ENCODE measurements at places on chromosomes 3 and 15. TPM values are rescaled to one million over a fixed set of nuclear protein-coding genes. Genes with fewer than 3 reads are reported as not detected.

DNA sequence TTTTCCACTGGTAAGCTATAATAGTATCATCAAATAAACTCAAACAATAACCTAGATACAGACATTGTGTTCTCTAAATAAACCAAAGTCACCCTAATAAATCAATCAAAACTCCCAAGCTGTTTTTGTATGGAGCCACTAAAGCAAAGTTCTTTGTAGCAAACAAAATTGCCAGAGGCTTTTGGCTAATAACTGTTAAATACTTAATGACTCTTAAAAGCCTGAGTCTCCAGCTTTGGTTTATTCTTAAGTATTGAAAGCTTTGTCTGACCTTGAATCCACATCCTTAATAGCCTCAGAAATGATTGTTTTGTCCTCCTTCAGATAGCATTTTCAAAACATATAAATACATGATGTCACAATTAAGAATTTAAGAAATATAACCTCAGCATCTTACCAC, 725.3 kb downstream of the SI start:
- no peaks in the 10 kb centered on the region for H3K27me3 ChIP-seq
- no peak overlapping the region for H3K4me3 ChIP-seq
- no peaks in the 10 kb centered on the region for H3K4me1 ChIP-seq
- H3K27ac ChIP-seq, result no peak overlapping the region
- no peak for DNase-seq
- no peaks in the 10 kb centered on the region for H3K36me3 ChIP-seq

DNA sequence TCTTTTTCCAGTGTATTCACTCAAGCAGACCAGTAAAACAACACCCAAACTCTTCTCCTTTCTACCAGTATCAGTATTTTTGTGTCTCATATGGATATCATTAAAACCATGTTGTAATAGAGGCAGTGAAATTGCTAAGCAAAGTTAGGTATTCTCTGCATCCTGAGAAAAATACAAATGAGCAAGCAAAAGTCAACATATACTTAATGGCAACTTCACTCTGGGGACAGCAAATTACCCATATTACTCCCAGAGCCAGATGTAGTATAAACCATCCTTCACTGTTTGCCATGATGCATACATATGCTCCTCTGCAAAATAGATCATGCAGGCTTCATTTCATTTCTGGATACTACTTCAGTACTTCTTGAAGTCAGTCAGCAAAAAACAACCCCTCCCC, 22.1 kb downstream of the UBA5 start:
- H3K27me3 ChIP-seq, result no peaks in the 10 kb centered on the region
- no peaks in the 10 kb centered on the region for H3K36me3 ChIP-seq
- H3K4me1 ChIP-seq, result no peaks in the 10 kb centered on the region
- no peak overlapping the region for H3K4me3 ChIP-seq

- H3K27ac ChIP-seq, result no peak overlapping the region
- H3K27me3 ChIP-seq, result no peaks in the 10 kb centered on the region
- no peak overlapping the region for H3K4me3 ChIP-seq
- H3K4me1 ChIP-seq, result peaks cover 7% of the 10 kb centered on the region
Observed at GRCh38 chr3:5138214-5138981, 16.3 kb downstream of the ARL8B start.

DNA sequence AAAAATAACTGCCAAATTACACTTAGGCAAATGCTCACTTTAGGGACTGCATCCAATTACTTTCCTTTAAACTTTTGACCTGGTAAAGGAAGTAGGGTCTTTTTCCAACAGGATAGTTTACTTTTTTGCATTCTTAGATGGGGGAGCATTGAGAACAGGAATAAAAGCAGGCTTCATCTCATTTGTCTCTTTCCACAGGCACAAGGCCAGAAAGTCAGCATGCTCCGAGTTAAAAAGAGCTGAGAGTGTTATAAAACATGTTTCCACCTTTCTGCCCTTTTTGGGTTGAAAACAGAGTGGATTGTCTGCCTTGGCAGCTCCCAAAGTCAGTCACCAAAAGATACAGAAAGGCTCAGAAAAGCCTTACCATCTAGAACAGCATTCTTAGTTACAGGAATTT, 404.9 kb upstream of the ALCAM start:
- H3K27me3 ChIP-seq, result no peaks in the 10 kb centered on the region
- DNase-seq, result no peak
- no peak overlapping the region for H3K27ac ChIP-seq
- no peak overlapping the region for H3K4me3 ChIP-seq

DNA sequence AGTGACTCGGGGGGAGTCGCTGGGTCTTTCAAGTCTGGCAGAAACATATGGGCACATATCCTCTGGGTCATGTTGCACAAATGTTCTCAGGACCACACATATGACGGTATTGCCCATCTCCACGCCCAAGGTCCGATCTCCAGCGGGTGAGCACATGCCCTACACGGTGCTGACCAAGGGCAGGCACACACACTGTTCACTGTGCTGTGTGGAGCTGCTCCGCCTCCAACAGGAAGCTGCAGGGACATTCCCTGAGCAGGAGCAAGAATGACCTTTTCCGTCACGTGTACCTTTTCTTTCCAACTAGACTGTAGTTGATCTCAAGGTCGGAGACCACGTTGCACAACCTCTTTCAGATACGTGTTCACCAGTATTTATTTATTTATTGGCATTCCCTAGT, 41.7 kb upstream of the B3GNT5 start:
- H3K27me3 ChIP-seq, result no peaks in the 10 kb centered on the region
- DNase-seq, result no peak
- no peak overlapping the region for H3K4me3 ChIP-seq
- no peaks in the 10 kb centered on the region for H3K36me3 ChIP-seq
- no peaks in the 10 kb centered on the region for H3K4me1 ChIP-seq
- H3K27ac ChIP-seq, result no peak overlapping the region

DNA sequence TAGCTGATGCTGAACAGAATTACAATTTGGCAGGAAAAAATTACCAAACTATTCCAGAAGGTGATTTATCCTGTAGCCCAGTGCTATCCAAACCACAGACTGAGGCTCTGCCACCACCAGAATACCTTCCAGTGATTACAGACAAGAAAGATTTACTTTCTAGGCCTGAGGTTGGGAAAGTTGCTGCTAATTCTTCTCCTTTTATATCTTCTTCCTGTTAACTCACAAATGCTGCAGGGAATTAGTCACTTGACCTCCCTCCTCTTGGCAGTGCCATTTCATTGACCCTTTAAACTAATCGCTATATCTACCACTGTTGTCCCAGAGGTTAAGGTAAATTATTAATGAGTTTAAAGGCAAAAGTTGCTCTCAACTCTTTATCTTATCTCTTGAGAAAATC, 118.4 kb downstream of the CTNNB1 start:
- no peak overlapping the region for H3K4me3 ChIP-seq
- no peak overlapping the region for H3K27ac ChIP-seq
- H3K27me3 ChIP-seq, result no peaks in the 10 kb centered on the region

GRCh38 chr3:58072052-58072762, 64.0 kb downstream of the FLNB start:
- H3K4me1 ChIP-seq, result peaks cover 6% of the 10 kb centered on the region
- no peak for DNase-seq
- H3K36me3 ChIP-seq, result no peaks in the 10 kb centered on the region
- no peaks in the 10 kb centered on the region for H3K27me3 ChIP-seq
- H3K4me3 ChIP-seq, result no peak overlapping the region

DNA sequence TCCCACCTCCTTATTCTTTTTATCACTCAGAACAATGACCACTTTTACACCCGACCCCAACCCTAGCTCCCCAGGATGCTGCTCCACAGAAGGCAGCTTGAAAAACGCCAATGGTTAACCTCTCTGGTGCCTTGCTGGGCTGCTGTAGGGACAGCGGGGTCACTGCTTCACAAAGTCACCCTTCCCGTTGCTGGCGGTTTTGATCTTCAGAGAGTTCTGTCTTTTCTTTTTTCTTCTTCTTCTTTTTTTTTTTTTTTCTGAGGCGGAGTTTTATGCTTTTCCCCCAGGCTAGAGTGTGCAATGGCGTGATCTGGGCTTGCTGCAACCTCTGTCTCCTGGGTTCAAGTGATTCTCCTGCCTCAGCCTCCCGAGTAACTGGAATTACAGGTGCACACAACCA, 20.7 kb downstream of the CEP19 start:
- no peaks in the 10 kb centered on the region for H3K4me1 ChIP-seq
- no peaks in the 10 kb centered on the region for H3K27me3 ChIP-seq
- H3K4me3 ChIP-seq, result no peak overlapping the region

DNA sequence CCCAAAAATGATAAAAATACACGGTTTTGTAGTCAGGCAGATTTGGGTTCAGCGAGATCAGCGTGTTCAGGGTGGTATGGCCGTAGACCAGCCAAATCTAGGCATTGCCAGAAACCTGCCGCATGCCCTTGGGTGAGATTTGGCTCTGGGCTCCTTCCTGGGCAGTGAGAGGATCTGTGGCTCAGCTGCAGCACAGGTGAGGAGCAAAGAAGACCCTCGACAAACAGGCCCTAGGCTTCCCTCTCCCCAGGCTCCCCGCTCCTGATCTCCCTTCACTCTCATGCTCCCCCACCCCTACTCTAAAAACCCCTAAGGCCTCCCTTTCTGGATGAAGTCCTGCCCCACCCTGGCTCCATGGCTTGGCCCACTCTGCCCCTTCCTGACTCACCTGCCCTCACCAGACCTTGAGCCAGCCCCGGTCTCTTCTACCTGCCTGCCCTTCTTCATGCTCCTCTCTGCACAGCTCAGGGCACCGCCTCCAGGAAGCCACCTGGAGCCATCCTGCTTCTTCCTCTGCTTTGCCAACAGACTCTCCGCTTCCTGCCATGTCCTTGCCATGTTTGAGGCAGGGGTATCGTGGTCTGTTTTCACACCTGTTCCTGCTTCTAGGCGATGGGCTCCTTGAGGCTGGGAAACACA, 88.1 kb downstream of the CORO2B start:
- no peaks in the 10 kb centered on the region for H3K36me3 ChIP-seq
- no peak overlapping the region for H3K27ac ChIP-seq
- DNase-seq, result no peak
- H3K27me3 ChIP-seq, result no peaks in the 10 kb centered on the region
- no peak overlapping the region for H3K4me3 ChIP-seq

- no peaks in the 10 kb centered on the region for H3K4me1 ChIP-seq
- H3K27ac ChIP-seq, result no peak overlapping the region
- no peaks in the 10 kb centered on the region for H3K27me3 ChIP-seq
- no peak overlapping the region for H3K4me3 ChIP-seq
Observed at GRCh38 chr15:58049520-58050227, 15.8 kb downstream of the ALDH1A2 start.

- no peaks in the 10 kb centered on the region for H3K4me1 ChIP-seq
- no peak for DNase-seq
- no peaks in the 10 kb centered on the region for H3K36me3 ChIP-seq
- no peaks in the 10 kb centered on the region for H3K27me3 ChIP-seq
- H3K4me3 ChIP-seq, result no peak overlapping the region
Observed at GRCh38 chr3:161556533-161556932, 59.9 kb downstream of the OTOL1 start.

DNA sequence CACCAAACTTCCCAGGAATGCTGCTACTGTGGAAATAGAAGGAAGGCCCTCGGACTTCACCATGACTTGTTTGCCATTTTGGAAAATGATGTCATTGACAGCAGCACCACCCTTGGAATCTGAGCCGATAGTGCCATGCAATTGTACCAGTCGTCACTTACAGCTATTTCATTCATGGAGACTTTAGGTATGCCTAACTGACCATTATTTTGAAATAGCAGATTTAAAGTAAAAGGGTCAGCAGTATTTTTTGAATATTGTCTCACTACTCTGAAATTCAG, 66.0 kb upstream of the ARL8B start:
- H3K27me3 ChIP-seq, result no peaks in the 10 kb centered on the region
- no peak overlapping the region for H3K27ac ChIP-seq
- no peaks in the 10 kb centered on the region for H3K36me3 ChIP-seq
- H3K4me3 ChIP-seq, result no peak overlapping the region
- peaks cover 2% of the 10 kb centered on the region for H3K4me1 ChIP-seq
- DNase-seq, result no peak

CTNNB1 gene
- 495 TPM for total RNA-seq

C15orf61 gene
- total RNA-seq, result 7.2 TPM

ATP13A5 gene
- total RNA-seq, result not detected

WNT7A gene
- not detected for total RNA-seq

GOLGA6L4 gene
- 8.0 TPM for total RNA-seq

SOX2 gene
- not detected for total RNA-seq

CSTA gene
- 13.2 TPM for total RNA-seq

CLDN18 gene
- total RNA-seq, result not detected

DISP2 gene
- total RNA-seq, result not detected

CHRFAM7A gene
- total RNA-seq, result 3.5 TPM

NMD3 gene
- total RNA-seq, result 46.4 TPM
